ENCODE measurements at places on chromosomes 16 and 17. TPM values are rescaled to one million over a fixed set of nuclear protein-coding genes. Genes with fewer than 3 reads are reported as not detected.

Gene CA5A
- not detected for total RNA-seq

Gene SLC22A31
- total RNA-seq, result not detected

Gene ENO3
- 2.9 TPM for total RNA-seq

Gene PRSS36
- 4.1 TPM for total RNA-seq

DNA sequence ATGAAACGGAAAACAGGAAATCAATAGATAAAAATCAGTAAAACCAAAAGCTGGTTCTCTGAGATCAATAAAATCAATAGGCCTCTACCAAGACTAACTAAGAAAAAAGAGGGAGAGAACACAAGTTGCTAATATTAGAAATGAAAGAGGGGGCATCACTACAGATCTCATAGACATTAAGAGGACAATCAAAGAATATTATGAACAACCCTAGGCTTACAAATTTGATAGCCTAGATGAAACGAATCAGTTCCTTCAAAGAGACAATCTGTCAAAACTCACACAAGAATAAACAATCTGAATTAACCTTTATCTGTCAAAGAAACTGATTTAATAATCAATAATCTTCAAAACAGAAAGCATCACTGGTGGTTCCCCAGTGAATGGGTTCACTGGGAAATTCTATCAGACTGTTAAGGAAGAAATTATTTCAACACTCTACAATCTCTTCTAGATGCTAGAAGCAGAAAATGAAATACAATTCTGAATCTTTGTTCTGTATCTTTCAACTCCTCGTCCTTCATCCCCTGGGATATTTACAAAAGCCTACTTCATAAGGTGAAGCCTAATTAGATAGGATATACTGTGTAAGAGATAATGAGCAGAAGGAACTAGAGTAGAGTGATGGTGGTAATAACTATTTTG, 4.4 kb downstream of the ABCA9 start:
- no peak for DNase-seq

DNA sequence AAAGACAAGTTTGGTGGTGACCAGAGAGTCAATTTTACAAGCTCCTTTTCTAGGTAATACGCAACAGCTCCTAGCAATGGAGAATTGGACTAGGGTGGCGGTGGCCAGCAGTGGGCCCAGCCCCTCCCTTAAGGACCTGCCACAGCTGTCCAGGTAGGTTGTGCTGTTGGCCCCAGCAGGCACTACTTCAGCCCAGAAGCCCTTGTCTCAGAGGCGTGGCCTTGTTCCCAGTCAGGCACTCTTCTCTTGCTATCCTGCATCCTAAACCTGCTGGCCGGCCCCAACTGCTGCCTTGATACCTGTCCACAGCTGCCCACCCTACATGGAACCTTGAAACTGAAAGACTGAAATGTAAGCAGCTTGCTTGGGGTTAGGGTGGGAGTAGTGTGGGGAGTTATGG, 989 bp upstream of the GALK1 start:
- DNase-seq, result no peak

GRCh38 chr16:67734731-67735201, 15.7 kb upstream of the GFOD2 start:
- DNase-seq, result no peak

DNA sequence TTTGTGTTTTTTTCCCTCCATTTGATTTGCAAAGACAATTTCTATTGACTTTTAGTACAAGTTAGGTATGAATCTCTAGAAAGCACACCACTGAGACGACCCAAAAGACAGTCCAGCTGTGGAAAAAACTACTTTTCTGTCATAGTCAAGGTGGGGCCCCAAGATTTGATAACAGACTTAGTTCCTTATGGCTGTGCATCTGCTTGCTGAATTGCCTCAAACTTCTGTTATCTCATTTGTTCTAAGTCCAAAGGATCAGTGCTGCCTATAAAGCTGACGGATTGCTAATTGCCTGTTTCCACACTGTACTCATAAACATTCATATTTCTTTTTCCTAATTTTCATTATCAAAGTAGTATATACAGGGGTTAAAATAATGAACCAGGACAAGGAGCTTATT, 180.8 kb downstream of the SPECC1 start:
- no peak for DNase-seq

DNA sequence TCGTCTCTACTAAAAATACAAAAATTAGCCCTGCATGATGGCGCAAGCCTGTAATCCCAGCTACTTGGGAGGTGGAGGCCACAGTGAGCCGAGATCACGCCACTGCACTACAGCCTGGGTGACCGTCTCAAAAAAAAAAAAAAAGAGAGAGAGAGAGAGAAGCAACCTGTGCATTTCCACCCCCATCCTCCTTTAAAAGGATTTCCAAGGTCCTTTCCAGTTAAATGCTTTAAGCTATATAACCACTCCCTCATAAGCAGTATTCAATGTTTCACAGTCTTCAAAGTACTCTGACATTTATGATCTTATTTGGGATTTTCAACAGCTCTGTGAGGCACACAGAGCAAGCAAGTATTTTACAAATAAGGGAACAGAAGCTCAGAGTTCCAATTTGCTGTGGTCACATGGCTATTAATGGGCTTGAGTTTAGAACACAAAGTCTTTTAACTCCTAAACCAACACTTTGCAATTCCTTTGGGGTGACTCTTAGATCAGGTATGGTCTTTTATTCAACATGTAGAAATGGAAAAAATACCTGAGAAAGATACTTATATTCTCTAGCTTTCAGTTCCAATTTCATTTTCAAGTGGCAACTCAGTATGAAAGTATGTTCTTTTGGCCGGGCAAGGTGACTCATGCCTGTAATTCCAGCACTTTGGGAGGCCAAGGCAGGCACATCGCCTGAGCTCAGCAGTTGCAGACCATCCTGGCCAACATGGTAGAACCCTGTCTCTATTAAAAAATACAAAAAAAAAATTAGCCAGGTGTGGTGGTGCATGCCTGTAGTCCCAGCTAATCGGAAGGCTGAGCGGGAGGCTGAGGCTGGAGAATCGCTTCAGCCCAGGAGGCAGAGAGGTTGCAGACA, 31.3 kb downstream of the SPOP start:
- no peak for DNase-seq

- DNase-seq, result no peak
These were observed 106.4 kb upstream of the TOB1 start for GRCh38 chr17:50972577-50972976.

DNA sequence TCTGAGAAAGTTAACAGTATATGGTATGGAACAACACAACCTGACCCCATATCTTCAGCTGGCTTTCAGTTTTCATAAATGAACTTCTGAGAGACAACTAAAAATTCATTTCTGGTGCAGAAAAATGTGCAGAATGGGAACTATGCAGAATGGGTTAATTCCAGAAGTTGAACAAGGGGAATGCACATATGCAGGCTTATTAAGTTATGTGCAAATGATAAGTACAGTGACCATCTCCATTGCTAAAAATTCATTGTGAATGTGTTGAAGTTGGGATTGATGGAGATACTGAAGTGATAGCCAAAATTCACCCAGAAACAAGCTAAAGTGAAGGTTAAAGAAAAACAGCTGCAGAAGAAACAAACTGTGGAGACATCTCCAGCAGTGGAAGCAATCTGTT, 315.8 kb downstream of the CA10 start:
- no peak for DNase-seq

DNA sequence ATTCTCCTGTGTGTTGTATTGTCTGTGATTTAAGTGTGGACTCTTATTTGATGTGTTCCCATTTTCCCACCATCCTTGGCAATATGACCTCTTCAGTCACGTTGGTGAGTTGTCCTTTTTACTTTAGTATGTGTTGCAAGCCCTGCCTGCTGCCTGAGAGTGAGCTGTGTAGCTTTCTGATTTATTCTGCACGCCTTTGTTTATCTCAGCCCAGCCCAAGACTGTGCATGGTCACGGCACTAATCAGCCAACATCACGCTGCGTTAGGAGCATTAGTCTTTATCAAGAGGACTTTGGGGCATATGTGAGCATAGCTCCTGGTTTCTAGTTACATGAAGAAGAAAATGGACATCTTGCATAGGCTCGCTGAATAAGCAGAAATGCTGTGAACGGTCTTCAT, 6.0 kb downstream of the TOM1L1 start:
- no peak for DNase-seq

All from omental fat pad (tissue), 4 donors.